Cardiac septum (tissue), 1 donor: ENCODE measurements at places on chromosomes 5 and 9. TPM values are rescaled to one million over a fixed set of nuclear protein-coding genes. Genes with fewer than 3 reads are reported as not detected.
A peak's percentile ranks its signal among the peaks of the same experiment; 100 is the strongest.

PCDHAC2 gene
- 0.67 TPM for total RNA-seq

MYMK gene
- not detected for total RNA-seq

NSD1 gene
- 53.9 TPM for total RNA-seq

DNA sequence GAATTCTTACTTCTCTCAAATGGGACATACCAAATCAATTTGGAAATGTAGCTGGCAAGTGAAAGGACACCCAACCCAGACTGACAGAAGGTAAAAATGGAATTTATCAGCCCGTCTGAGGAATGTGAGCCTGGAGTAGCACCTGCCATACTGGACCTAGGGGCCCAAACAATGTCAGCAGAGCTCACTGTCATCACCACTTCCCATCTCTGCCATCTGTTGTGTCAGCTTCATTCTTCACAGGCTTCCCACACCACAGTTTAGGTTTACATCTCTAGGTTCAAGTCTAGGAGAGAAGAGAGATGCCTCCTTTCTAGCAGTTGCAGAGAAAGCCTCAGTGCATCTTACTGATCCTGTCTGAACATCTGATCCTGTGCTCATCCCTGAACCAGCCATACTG is 222.4 kb downstream of the DOCK8 start:
- no peak for DNase-seq

DNA sequence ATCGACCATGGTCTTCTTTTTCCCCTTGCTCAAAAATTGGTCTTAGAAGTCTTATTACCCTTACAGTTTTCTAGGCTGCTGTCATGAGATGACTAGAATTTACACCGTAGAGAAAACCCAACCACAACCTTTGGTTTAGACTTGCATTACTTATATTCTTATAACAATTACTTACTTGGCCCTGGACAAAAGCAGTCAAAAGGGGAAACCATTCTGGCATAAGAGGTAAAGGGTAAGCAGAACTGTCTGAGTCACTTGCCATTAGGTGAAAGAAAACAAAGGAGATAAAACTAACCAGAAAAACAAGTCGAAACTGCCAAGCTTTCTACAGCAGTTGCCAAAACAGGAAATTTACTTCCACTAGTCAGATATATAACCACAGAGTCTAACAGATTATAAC is 17.9 kb downstream of the TMEM245 start:
- no peak for DNase-seq

- no peak for DNase-seq
Measured at GRCh38 chr5:163993126-163993525, 487.7 kb downstream of the MAT2B start.

DNA sequence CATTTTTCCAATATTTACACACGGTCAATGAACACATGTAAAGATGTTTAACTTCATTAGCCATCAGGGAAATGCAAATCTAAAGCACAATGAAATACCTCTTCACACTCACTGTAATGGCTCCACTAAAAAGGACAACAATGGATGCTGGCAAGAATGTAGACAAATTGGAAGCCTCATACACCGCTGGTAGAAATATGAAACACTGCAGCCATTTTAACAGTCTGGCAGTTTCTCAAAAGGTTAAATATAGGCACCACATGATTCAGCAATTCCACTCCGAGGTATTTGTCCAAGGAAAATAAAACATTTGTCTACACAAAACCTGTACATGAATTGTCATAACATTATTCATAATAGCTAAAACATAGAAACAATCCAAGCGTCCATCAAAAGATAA is 20.0 kb downstream of the RNF145 start:
- DNase-seq: no peak

- DNase-seq: no peak
Measured at GRCh38 chr9:88766778-88767503, 224.3 kb upstream of the S1PR3 start.

- no peak for DNase-seq
Measured at GRCh38 chr5:65327582-65327981, 154.1 kb downstream of the ADAMTS6 start.

- no peak for DNase-seq
Measured at GRCh38 chr5:5967944-5968343, 410.4 kb downstream of the MED10 start.

DNA sequence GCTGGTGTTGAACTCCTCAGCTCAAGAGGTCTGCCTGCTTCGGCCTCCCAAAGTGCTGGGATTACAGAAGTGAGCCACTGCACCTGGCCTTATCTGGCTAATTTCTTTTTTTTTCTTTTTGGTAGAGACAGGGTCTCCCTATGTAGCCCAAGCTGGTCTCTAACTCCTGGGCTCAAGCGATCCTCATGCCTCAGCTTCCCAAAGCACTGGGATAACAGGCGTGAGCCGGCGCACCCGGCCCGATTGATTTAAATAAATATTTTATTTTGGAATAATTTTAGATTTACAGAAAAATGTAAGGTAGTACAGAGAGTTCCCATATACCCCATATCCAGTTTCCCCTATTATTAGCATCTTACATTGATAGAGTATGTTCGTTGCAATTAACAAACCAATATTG is 155.0 kb upstream of the MVB12B start:
- peak; percentile 39 for DNase-seq

GRCh38 chr9:134875371-134875770 is 5.2 kb upstream of the FCN2 start:
- peak; percentile 24 for DNase-seq

DNA sequence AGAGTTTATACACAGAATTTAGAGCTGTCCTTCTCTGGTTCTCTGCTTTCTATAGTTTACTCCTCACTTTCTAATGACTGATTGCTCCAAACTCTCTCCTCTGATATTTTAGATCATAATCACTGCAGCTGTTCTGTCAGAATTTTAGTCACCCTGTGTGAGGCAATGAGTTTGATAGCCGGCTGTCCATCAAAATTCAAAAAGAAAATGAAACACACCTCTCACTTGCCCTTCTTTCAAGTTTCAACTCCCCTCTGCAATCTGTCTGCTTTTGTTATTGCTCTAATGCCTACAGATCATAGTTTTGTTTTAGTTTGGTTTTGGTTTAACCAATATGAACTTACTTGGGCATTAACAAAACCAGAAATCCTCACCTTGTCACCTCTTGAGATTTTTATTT is 23.3 kb upstream of the ABLIM3 start:
- DNase-seq: no peak

DNA sequence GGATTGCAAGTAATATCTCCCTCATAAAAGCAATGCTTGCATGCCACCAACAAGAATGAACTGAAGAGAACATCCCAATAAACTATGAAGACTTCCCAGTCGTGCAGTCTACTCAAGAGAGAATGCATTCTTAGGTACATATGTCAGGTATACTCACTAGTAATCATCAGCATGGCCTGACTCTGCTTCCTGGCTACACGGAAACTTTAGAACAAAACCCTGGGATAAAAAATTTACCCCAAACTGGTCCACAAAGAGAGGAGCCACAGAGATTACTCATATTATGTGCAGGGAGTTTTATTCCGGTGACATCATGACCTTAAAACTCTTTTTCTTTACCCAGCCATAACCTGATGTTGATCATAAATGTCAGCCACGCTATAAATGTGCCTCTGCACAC is 57.5 kb upstream of the PAPPA start:
- DNase-seq: no peak

DNA sequence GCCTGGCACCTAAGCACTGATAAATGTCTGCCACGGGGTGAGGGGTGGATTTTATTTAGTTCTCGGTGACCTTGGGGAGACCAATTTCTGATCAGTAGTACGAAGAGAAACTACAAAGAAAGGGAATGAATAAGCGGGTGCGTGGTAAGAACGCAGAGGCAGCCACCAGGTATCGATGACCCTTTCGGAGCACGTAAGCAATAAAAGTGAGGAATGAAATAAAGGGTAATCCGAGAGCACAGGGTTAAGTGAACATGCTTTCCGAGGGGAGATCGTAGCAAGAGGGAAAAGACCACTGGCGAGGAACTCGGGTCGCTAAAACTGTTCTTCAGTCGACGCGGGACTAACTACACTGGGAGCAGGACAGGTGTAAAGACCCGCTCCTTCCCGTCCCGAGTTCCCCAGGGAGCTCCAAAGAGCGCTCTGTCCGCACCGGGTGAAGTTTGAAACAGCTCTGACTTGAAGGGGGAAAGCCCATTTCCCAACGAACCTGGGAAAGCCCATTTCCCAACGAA is 1.1 kb downstream of the ELOVL7 start:
- DNase-seq: no peak

GRCh38 chr5:174825587-174825986 is 101.2 kb downstream of the MSX2 start:
- no peak for DNase-seq

DNA sequence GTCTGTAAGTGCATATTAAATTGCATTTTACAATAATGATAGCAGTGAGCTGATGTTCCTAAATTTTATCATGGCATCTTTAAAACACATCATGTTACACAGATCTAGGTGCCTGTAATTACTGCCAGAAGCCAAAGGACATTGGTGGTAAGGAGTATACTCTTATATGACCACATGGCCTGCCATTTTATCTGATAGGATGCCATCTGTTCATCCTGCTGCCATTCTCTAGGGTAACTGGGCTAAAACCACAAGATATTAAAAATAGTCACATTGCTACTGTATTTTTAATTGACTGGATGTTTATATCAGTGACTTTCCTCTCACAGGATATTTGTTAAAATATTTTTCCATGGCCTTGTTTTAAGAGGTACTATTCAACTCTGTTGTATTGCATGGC is 53.1 kb downstream of the HCN1 start:
- DNase-seq: no peak

DNA sequence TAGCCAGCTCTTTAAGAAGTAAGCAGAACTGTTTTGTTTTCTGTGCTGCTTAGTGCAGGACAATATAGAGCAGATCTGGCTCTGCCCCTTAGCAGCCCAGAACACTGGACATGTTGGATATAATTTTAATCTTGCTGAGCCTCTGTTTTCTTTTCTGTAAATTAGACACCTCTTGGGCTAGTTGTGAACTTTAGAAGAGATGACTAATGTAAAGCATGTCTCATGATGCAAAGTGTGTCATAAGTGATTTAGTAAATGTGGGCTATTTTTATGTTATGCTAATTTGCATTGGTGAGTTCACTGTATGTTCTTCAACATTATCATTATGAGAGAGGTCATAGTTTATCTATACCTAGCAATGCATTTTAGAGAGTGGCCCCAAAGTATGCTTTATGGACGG is 156.1 kb upstream of the ADAMTSL1 start:
- no peak for DNase-seq

DNA sequence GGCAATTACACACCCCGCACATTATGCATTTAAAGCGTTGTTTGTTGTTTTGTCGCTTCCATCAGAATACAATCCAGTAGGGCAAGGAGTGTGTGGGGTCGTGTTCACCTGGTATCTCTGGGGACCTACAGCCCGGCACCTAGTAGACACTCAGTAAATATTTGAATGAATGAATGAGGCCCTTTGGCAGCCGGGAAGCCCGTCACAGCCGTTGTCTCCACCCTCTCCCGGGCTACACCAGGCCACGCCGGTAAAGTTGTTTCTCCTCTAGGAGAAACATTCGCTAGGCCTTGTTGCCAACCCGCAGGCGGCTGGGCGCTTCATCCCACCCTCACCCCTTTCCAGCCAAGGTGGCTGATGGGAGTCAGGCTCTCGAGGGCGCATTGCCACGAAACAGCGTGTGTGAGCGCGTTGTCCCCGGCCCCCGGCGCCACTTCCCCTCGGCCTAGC is 876 bp upstream of the JAK2 start:
- DNase-seq: no peak

- no peak for DNase-seq
Measured at GRCh38 chr5:115190388-115190787, 20.7 kb upstream of the TRIM36 start.

DNA sequence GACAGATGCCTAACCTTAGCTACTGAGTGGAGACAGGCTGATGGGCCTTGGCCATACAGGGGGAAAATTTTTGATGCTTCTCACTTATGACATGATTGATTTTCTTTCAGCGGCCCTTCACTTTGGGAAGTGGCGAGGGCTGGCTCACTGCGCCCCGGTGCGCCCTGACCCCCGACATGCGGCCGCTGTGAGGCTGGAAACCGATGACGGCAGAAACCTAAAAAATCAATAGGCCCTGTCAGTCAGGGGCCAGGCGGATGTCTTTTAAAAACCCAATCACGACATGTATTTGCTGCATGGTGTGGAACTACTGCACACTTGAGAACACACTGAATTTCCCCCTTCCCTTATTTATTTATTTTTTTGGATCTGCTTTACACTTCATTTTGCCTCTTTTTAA is 121.7 kb downstream of the EBF1 start:
- DNase-seq: no peak

GRCh38 chr9:130450344-130451003 is 5.7 kb downstream of the ASS1 start:
- DNase-seq: no peak
